Fibroblast of skin of right quadriceps (primary cell): ENCODE measurements at places on chromosomes 7 and 10.

DNA sequence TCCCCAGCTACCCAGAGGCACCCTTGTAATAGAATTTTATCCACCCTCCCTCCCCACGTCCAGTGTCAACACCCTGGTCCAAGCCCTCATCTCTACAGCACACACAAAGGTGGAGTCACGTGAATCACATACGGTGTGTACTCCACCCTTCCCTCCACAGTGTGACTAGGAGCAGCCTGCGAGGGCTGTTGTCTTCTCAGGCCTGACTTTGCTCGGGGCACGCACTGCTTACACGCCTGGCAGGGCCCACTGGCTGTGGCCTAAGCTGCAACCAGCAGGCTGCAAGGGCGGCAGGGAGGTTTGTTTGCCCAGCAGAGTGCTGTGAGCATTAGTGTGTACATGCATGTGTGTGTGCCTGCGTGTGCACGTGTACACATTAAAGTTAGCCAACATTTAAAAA, 93.7 kb downstream of the COBL start:
- DNase-seq: no peak

GRCh38 chr10:60363187-60363586, 26.5 kb downstream of the ANK3 start:
- DNase-seq: peak; percentile 32

- DNase-seq: no peak
Measured at GRCh38 chr10:128610113-128610512, 483.9 kb upstream of the MKI67 start.

- DNase-seq: no peak
Measured at GRCh38 chr10:28540145-28540544, 7.2 kb downstream of the WAC start.

- DNase-seq: peak; percentile 75
Measured at GRCh38 chr10:43693602-43694001, 44.9 kb upstream of the ZNF32 start.

DNA sequence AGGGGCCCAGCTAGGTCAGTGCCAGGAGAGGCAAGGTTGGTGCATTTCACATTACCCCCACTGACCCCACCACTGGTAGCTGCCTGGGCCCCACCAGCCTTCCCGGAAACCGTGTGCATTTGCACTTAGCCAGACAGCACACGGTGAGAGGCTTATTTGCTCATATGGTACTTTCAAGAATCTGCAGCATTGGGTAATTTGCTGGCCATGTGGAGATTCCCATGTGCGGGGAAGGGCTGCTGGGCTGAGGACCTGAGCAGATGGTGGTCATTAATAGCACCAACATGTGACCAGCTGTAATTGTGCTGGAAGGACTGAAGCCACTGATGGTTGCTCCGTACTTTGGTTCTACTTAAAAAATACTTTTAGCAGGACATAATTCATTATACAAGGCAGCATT, 323.8 kb downstream of the DPP6 start:
- DNase-seq: no peak

DNA sequence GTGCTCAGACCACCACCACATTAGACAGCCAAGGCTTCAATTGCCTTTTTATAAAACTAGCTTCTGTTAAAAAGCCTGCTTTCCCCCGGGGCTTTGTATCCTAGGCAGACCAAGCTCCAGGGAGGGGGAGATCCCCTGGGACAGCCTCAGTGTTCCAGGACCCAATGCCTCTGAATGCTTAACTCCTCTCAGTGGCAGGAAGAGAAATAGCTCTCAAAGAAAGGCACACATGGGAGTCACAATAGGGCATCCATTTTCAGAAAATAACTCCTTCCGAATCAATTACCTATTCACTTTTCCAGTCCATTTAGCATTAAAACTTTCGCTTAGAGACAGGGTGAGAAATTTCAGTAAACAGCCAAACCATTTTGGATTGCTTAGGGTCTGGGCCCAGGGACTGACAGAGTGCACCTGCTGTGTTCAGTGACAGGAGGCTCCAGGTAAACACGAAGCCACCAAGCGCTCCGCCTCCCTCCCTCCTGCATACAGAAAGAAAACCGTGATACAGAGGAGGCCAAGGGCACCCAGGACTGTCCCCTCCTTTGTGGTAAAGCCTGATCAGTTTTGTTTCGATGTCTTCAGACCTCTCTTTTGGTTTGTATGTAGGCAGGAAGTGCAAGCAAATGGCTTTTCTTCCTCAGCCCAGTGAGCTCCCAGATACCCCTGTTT, 599.7 kb downstream of the KCNMA1 start:
- no peak for DNase-seq

GRCh38 chr7:92158660-92159575, 20.0 kb downstream of the LRRD1 start:
- peak; percentile 94 for DNase-seq

- DNase-seq: peak; percentile 27
Measured at GRCh38 chr7:115662676-115663075, 367.9 kb downstream of the TFEC start.

DNA sequence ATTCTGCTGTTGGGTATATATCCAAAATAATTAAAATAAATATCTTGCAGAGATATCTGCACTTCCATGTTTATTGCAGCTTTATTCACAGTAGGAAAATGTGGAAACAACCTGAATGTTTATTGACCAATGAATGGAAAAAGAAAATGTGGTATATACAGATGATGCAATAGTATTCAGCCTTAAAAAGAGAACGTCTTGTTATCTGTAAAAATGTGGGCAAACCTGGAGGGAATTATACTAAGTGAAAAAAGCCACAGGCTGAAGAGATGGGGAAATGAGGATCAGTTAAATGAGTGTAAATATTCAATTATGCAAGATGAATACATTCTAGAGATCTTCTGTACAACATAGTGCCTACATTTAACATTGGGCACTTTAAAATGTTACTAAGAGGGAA, 766.1 kb upstream of the IGFBP3 start:
- no peak for DNase-seq

DNA sequence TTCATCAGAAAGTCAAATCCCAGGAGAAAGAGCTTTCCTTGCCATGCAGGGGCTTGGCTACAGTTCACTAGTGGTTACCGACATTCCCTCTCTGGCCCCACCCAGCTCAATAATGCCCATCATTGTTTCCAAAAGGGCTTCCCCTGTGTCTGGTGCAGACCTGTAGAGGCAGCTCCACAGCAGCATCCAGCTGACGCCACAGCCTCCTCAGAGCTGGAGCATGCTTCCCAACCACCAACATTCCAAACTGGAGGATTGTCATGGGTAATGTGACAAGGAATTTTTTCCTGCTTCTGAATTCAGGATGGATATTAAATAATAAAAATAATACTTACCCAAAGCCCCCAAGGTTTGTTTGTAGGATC, 77.4 kb downstream of the ZNF365 start:
- no peak for DNase-seq

DNA sequence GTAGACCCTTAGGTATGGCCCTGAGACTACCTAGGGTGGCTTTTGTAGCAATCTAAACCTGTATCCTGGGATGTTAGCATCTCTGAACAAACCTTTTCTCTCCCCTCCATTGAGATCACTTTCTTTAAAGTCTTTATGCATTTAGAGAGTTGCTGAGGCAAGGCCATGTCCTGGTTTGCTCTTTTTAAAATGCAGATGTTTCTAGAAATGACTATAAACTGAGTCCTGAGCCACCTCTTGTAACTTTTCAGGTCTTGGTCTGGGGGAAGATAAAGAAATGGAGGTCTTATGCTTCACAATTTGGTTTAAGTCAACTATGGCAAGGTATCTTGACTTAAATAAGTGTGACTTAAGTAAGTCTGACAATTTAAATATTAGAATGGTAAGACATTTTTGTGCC, 78.0 kb downstream of the AUTS2 start:
- no peak for DNase-seq

- DNase-seq: no peak
Measured at GRCh38 chr10:63021225-63021624, 111.9 kb upstream of the NRBF2 start.

DNA sequence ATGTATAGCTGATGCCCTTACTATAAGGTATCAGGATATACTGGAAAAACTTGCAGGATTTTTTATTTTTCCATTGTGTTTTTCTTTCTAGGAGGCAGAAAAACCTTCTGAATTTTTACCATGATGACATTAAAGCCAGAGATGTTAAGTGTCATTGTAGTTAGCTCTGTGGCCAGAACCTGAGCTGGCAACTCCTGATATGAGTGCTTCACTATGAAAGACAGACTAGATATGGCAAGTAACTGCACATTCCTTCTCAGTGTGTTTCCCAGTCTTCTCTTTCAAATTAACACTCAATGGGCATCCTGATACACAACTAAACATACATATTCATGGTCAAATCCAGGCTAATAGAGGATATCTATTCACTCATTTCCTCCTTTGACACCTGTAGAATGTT, 166.2 kb downstream of the CTTNBP2 start:
- DNase-seq: no peak

GRCh38 chr7:96591900-96592676, 117.6 kb downstream of the SEM1 start:
- DNase-seq: no peak

DNA sequence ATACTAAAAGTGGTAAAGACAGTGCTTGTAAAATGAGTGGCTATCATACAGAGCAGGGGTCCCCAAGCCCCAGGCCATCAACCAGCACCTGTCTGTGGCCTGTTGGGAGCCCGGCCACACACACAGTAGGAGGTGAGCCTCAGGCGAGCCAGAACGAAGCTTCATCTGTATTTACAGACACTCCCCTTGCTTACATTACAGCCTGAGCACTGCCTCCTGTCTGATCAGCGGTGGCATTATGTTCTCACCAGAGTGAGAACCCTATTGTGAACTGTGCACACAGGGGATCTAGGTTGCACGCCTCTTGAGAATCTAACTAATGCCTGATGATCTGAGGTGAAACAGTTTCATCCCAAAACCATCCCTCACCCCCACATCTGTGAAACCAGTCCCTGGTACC, 58.7 kb downstream of the ITGA8 start:
- DNase-seq: no peak

GRCh38 chr7:50308203-50308531, 3.7 kb downstream of the IKZF1 start:
- no peak for DNase-seq

DNA sequence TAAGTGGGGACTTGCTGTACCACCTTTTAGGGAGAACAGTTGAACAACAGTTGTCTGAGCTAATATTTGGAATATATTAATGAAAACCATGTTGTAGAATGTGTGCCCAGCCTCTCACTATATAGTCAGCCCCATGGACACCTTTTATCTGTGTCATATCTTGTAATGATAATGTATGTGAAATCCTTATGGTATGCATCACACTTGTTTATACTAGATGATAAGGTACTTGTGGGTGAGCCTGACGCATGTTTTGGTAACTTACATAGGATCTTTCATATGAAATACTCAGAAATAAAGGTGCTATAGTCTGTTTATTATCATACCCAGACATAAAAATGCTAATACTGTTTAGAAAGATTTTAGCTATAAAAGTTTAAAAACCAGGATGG, 32.8 kb downstream of the CAMK1D start:
- DNase-seq: no peak

DNA sequence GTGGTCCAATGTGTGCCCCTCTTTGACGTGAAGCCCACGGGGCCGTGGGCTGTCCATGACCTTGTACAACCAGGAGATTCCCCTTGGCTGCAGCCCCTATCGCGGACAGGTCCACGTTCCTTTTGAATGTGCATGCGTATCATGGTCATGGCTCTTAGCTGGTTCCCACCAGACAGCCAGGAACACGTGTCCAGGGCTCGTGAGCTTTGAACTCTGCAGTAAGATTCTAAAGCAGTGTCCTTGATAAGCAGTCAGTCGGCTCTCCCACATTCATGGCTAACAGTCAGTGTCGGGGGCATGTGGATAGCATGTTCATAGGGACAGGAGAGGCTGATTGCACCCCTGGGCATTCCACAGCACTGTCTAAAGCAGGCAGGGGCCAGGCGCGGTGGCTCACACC, 75.9 kb upstream of the SH2B2 start:
- DNase-seq: no peak

- peak; percentile 15 for DNase-seq
Measured at GRCh38 chr7:82841828-82842227, 320.9 kb downstream of the PCLO start.

DNA sequence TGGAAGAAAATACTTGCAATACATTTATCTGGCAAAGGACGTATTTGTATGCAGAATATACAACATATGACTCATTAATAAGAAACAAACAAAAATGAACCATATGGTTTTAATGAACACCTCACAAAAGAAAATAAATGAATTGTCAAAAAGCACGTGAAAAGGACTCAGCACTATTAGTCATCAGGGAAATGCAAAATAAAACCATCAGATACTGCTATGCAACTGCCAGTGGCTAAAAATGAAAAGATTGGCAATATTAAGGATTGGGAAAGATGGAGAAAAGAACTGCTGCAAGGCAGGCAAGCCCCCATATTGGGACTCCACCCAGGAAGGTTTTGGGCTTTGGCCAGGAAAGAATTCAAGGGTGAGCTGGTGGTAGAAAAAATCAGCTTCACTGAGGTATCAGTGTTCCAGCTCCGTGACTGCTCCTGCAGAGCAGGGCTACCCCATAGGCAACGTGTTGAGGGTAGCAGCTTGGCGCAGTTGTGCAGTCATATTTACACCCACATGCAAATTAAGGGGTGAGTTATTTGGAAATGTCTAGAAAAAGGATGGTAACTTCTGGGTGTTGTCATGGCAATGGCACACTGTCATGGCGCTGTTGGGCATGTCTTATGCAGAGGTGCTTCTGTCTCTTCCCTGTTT, 72.7 kb downstream of the CUBN start:
- DNase-seq: peak; percentile 91

- no peak for DNase-seq
Measured at GRCh38 chr10:89642193-89642592, 2.8 kb downstream of the PANK1 start.

DNA sequence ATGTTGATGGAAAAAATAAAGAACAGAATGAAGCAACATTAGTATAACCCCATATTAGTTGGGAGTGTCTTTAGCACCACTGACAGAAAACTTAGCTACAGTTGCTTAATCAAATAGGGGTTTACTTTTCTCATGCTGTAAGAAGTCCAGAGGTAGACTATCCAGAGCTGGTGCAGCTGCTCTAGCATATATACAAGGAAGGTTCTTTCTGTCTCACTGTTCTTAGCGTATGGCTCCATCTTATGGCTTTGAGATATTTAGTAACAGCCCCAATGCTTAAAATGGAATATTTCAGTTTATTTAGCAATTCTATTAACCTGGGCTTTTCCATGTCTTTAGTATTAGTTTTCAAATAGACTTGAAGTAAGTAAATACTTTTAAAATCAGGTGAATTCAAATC, 15.2 kb upstream of the WNT2 start:
- DNase-seq: peak; percentile 42

GRCh38 chr7:16933296-16934279, 51.8 kb upstream of the AGR3 start:
- DNase-seq: no peak

- DNase-seq: no peak
Measured at GRCh38 chr7:50677638-50677996, 105.1 kb downstream of the GRB10 start.

- DNase-seq: no peak
Measured at GRCh38 chr7:51645702-51646298, 329.2 kb upstream of the COBL start.

GRCh38 chr7:44973610-44974401, 5.0 kb downstream of the MYO1G start:
- DNase-seq: no peak
